ENCODE measurements at places on chromosomes 13 and 19.
A peak's percentile ranks its signal among the peaks of the same experiment; 100 is the strongest.

GRCh38 chr19:57773488-57773887, 4.0 kb downstream of the ZNF586 start:
- DNase-seq, result no peak

DNA sequence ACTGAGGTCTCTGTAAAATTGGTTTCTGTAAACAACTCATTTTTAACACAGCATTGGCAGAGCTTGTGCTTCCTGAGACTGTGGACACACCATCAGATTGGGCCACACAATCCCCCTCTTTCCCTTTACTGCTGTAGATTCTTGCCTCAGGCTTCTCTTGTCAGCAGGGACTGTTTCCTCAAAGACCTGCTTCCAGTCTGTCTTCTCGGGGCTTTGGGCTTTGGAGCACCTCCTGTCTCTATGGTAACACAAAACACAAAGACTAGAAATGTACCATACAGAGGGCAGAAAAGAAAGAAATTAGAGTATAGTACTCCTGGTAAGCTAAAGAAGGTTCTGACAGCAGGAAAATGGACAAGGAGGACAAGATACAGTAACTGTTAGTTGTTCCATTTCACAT, 484.5 kb downstream of the DIAPH3 start:
- no peak for DNase-seq

GRCh38 chr13:99288089-99288488, 19.1 kb downstream of the GPR183 start:
- peak; percentile 64 for DNase-seq

- DNase-seq, result no peak
Measured at GRCh38 chr13:58097831-58098230, 466.3 kb downstream of the PCDH17 start.

GRCh38 chr19:48877855-48878195, 5.6 kb downstream of the PPP1R15A start:
- DNase-seq, result no peak

DNA sequence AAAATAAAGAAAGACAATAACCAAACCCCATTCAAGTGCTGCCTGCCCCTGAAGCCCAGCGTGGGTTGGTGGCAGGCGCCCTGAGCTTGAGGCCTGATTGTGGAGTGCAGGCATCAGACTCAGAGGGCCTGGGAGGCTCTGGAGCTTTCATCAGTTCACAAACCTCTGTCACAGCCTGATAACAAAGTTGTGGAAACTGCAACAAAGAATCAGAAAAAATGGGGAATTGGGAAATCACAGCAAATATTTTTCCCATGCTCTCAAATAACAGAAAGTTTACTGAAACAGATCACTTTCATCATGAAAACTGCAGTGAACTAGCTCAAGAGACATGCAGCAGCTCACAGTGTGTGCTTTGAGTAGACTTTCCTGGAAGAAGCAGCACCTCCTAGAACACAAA, 793.6 kb downstream of the UQCRFS1 start:
- DNase-seq, result no peak

DNA sequence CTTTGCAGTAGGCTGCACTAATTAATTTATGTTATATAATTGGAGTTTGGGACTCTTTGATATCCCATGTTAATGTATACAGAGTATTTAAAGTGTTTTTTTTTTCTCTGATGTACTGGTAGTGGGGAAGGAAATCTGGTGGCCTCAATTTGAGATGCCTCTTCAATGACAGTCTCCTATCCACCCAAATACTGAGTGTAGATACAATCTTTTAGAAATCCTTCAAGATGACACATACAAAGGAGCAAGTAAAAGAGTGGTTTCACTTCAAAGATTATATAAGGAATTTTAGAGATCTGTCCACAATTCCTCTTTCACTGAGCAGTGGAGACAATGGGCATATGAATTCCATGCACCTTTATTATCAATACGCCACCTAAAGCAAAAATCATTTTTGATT, 15.1 kb downstream of the NALCN start:
- no peak for DNase-seq

DNA sequence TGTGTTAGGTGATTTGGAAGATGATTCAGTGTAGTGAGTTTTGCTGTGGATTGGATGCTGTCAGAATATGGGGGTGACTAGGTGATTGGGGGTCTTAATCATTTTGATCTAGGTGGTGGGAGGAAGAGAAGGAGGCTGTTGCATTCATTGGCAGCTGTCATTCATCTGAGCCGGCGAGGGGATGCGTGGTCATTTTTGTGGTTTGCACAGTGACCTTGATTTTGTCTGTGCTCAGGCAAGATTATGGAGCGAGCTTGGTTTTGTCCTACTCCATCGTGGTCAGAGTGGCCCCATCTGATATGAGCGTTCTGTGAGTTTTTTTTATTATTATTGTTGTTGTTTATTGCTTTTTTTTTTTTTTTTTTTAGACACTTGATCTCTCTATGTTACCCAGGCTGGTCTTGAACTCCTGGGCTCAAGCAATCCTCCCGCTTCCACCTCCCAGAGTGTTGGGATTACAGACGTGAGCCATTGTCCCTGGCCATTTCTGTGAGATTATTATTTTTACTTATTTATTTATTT, 42.0 kb downstream of the SPTBN4 start:
- DNase-seq, result no peak

DNA sequence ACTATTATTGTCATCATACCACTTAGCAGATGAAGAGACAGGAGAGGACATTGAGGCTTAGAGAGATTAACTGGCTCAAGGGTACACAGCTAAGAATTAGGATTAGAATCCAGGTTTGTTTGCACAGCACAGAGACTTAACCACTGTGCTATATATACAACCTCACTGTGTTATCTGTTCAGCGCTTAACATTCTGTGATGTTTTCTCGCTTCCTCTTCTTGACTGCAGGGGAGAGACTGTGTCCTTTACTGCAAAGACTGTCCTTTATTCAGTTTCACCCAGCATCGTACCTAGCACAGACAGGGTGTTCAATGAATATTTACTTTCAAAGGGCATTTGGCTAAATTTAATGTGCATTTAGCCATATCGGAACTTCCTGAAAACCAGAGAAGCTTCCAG, 54.9 kb upstream of the PCDH8 start:
- no peak for DNase-seq

GRCh38 chr13:29448174-29448573, 147.3 kb downstream of the SLC7A1 start:
- no peak for DNase-seq

DNA sequence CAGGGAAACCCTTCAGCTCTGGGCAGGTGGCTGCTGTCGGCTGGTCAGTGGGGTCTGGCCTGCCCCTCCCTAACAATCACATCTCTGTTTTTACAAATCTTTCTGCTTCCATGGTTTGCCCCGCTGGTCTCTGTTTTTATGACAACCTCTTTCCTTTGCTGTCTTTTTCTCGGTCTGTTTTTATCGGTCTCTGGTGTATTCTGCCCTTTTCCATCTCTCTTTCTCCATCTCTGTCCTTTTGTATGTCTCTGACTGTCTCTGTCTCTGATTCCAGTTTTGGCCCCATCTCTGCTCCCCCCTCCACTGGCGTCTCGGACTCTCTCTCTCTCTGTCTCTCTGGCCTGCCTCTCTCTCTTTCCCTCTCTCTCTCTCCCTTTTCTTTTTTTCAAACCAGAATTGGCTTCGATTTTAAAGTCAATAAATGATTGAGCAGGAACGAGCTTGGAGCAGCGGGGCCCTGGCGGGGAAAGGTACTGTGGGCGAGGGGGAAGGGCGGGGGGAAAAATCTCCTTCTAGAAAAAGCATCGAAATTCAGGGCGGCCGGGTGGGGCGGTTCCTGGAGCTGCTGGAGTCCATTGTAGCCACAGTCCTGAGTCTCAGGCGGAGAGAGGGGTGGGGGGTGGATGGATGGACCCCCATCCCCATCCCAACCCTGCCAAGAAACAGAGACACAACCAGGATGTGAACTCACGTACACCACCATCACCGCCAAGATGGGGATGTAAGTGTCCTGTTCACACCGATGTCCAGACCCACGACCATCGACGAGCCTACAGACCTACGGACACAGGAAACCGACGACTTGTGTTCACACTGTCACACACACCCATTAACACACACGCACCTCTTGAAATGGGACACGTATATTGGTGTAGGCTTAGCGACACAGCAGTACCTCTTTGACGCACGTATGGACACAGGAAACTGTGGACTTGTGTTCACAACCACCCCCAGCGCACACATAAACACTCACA, 3.0 kb downstream of the NFIX start:
- no peak for DNase-seq

DNA sequence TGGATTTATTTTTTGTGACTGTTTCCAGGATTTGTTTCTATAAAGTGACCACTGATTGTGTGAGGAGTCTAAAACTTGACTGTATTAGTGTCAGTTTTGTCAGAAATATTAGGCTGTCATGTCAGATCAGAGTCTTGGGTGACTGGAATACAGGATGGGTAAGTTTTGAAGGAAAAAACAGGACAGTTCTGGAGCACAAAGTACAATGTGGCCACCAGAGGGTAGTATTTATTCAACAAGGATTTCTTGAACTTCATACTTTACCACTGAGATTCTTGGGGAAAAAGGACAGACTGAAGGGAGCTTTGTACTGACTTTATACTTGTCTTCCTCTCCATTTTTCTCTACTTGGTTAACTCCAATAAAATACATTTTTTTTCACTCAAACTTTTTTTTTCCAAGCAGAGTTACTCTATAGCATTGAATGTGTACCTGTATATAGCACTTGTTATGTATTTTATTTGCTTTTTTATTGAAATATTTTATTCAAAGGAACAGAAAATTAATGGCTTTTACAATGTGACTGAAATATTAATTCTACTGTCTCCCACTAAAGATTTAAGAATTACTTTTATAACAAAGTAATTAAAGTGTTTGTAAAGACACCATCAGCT, 51.1 kb downstream of the LMO7 start:
- no peak for DNase-seq

DNA sequence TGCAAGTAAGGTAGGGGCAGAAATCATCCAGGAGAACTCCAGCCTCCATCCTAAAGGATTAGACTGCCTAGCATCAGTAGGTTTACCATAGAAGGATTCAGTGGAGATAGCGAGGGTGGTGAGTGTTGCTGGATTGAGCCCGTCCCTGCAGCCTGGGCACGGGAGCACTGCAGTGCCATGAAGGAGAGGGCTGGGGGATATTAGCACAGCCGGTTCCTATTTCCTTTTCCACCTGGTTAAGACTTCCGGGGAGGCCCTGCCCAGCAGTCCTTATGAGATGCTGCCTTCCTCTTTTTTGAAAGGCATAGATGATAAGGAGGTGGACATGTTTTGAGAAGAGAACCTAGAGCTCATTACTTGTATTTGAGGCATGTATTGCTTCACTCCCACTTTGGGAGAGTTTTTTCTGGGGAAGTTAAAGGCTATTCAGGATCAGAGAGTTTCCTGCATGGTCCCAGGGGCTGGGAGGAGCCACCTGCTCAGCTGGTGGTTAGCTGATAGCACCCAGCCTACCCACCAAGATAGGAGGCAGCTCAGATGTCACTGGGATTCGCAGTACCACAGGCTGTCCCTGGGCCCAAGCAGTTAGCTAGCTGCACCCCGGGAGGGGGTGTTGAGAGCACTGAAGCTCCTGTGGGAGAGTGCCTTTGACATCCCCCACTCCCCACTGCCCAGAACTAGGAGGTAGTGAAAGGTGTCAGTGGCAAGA, 17.2 kb downstream of the ACTN4 start:
- no peak for DNase-seq

DNA sequence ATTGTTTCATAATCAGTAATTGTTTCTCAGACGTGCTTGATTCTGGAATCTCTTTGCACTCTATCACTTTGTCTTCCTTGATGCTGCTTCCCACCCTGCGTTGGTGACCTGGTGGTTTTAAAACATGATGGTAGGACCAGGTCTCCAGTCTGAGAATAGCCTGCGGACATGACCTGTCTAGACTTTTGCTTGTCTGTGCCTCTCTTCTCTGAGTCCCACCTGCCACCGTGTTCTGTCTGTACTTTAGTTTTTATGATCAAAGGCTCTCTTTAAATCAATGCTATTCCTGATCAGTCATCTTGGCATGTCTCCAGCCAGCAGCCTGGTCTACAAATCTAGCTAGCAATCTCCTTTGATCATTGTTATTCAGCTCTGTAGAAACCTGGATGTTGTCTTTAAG, 933.9 kb downstream of the DIAPH3 start:
- DNase-seq, result no peak

- DNase-seq, result no peak
Measured at GRCh38 chr19:11404588-11405222, 14.4 kb downstream of the RGL3 start.

GRCh38 chr13:28843639-28844038, 23.5 kb downstream of the MTUS2 start:
- DNase-seq, result no peak

- no peak for DNase-seq
Measured at GRCh38 chr13:91357613-91358386, 10.3 kb downstream of the MIR17HG start.

DNA sequence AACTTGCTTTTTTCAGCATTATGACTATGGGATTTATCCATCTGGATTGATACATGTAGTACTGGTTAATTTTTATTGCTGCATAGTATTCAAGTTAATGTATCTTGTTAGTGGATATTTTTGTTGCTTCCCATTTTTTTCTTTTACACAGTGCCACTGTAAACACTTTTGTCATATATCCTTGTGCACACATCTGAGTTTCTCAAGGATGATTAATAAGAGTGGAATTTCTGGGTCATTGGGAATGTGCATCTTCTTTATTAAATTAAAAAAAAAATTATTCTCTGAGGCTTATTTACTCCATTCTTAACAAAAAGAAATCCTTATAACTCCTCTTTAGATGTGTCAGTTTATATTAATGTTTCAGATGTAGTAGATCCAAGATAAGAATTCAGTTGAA, 27.3 kb downstream of the B3GLCT start:
- no peak for DNase-seq

DNA sequence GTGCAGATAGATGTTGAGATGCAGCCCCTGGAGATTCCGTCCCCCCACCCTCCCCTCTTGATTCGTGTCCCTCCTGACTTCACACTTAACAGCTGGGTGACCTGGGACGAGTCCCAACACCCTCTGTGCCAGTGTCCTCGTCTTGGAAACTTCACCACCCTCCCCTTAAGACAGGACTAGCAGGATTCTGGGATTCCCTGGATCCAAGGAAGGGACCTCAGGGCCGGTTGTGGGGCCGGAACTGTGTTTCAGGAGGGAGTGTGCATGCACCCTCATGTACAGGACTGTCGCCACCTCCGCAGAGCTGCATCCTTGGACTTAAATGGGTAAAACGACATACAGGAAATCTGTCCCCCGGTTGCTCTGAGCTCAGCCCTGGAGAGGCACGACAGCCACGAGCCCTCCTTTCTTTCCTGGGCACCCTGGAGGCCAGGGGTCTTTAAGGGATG, 990 bp downstream of the MYO9B start:
- DNase-seq, result peak; percentile 47

Measured in stimulated activated CD8-positive, alpha-beta memory T cell treated with anti-CD3 and anti-CD28 coated beads, Interleukin-4, amount 100 ng/mL, for 48 hours (primary cell).